CD4-positive, alpha-beta T cell treated with Interleukin-6 for 4 hours (primary cell): ENCODE measurements at places on chromosomes 5 and 9.

DNA sequence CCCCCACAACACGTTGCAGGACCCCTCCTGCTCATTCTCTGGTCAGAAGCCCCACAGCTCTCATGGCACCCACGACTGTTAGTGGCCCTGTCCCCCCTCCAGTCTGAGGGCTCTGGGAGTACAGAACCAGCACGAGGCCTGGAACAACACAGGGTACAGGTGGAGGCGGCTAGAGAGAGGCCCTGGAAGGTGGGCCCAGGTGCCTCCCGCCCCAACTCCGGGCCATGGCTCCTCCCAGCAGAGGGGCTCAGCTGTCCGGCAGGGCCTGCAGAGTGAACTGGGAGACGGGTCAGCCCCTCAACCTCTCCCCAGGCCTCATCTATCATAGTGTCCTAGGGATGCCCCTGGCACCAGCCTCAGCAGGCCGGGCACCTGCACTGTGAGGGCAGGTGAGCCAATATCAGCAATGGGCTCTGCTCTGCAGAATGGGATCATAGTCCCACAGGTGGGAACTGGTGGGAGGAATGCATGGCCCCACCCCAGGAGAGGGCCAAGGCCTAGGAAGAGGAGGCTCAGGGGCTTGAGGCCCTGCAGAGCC lies 58.6 kb downstream of the BARX1 start:
- no peak for DNase-seq

- DNase-seq = no peak
Observed at GRCh38 chr5:52784737-52785136, 3.0 kb upstream of the ITGA1 start.

DNA sequence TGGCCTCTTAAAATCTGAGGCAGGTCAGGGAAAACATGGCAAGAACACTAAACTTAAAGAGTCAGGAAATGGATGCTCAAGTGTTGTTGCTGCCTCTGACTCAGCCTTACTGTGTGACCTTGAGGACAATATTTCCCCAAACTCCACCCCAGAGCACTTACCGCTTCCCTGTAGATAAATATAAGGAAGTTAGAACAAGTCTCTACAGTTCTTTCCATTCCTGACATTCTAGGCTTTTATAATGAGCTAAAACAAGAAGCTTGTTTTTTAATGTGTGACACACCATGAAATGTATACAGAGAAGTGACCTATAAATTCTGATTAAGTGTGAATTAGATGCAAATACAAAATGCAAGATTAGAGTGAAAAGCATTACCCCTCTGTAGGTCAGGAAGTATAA lies 129.3 kb downstream of the GRIA1 start:
- no peak for DNase-seq

- DNase-seq = no peak
Observed at GRCh38 chr9:121651295-121652020, at the start of gene DAB2IP. Gene DAB2IP, plus strand, starts transcription at chr9:121651634. Its CDS starts 142 bp downstream, at chr9:121651776.

GRCh38 chr9:69516353-69517322 lies 155.5 kb downstream of the APBA1 start:
- DNase-seq = no peak
